ENCODE measurements at places on chromosomes 13 and 19.

- DNase-seq = no peak
Measured at GRCh38 chr19:7846155-7846646, 16.2 kb downstream of the EVI5L start.

DNA sequence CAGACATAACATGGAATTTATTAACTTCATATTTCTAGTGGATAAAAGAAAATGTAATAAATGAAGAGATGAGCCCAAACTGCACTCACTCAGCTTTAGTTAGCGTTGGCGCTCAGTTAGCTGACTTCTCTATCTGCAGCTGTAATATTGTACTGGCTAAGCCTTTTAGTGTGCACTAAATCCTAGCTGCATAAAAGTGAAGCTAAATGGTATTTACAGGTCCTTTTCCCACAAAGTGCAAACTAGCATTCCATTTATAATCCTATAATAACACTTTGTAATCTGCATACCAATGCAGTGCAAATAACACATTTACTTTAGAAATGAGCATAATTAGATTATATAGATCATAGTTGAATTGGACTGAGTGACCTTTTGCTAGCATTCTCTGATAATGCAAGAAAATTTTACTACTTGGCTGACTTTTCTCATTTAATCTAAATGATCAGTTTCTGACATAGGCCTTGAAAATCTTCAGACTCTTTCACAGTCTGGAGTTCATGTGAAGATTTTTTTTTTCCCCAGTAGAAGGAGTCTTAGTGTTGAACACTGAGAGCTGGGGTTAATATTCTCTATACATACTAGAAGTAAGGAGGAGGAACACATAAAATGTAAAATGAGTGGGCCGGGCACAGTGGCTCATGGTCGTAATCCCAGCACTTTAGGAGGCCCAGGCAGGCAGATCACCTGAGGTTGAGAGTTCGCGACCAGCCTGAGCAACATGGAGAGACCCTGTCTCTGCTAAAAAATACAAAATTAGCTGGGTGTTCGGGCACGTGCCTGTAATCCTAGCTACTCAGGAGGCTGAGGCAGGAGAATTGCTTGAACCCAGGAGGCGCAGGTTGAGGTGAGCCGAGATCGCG lies 1426.4 kb downstream of the PCDH9 start:
- no peak for DNase-seq

DNA sequence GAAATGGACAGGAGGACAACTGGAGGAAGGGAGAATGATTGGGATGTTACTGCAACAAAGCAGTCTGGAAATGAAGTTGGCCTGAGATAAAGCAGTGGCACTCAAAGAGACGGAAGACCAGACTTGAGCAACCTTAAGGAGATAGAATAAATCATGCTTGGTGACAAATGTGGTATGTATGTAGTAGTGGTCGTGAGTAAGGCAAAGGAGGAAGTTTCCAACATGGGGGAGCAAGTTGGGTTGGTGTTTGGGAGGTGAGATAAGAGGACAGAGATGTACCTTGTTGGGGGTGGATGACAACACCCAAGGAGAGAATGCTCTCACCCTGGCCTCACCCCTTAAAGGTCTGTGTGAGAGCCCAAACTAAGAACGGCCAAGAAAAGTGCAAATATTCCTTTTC lies 420.5 kb downstream of the DIAPH3 start:
- no peak for DNase-seq

DNA sequence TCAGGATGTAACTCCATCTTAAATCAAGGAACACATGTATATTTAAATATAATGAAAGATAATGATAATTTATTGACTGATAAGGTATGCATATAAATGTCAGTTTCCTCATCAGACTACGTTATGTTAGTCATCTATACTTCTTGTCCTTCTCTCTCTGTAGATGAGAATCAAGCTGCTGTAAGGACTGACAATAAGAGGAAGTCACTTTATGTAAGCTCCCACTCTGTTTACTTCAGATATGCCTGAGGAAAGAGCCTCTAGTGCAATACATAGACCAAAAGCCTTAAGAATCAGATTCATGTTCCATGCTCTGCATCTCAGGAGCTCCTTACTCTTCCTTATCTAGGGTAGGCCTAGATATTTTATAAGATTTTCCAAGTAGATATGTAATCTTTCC lies 9.6 kb upstream of the SLITRK6 start:
- DNase-seq = no peak

GRCh38 chr13:34347784-34348573 lies 530.0 kb downstream of the RFC3 start:
- DNase-seq = no peak
